ENCODE measurements at places on chromosomes 11 and 22.

GRCh38 chr11:119218141-119218878, 12.2 kb downstream of the CBL start:
- DNase-seq: peak; percentile 64

DNA sequence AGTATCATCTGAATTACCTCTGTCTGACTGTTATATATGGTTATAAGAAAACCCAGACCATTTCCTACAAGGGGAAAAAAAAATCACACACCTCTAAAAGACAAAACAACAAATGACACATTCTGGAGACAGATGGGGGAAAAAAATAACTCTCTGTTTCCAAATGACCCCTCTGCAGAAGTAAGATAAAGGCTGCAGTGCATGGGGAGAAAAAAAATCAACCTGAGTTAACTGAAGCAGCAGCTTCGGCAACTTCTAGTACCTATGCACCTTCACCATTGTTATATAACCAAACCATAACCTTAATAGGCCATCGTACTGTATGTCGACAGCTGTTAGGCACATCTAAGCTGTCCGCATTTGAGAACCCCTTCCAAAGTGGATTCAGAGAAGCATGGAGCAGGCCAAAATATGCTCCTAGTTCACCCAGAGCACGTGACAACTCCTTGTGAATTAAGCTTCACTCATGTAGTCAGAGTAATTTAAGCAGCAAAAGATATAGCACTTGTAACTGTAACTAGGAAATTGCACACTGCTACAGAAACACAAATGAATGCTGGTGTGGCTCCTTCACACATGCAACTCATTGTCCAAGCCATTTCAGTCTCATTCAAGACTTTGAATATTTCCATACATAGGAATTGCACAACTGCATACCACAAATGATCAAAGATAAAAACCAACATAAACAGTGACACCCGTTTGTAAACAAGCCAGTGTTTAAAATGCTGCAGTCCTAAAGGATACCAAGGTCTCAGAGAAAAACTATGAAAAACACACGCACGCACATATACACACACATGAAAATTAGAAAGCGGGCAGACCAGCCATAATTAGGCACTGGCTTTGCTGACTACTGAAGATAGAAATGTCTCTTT, 2.7 kb downstream of the SIK3 start:
- no peak for DNase-seq

GRCh38 chr11:61607426-61607825, 26.6 kb upstream of the SYT7 start:
- DNase-seq: no peak

DNA sequence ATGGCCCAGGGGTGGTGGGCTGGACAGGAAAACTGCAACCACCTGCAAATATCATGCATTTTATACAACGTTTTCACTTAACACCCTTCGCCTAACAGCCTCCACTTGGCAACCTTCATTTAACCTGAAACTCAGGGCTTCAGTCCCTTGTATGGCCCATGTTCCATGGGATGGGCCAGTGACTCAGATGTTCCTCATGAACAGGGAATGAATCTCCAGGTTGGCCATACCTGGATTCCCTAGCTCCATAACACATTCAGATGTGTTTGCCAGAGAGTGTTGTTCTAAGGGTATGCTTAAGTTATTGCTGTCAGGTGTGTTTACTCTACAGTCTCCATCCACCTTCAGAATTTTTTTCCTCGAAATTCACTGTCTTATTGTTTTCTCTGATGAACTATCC, 316.9 kb downstream of the JRKL start:
- no peak for DNase-seq

DNA sequence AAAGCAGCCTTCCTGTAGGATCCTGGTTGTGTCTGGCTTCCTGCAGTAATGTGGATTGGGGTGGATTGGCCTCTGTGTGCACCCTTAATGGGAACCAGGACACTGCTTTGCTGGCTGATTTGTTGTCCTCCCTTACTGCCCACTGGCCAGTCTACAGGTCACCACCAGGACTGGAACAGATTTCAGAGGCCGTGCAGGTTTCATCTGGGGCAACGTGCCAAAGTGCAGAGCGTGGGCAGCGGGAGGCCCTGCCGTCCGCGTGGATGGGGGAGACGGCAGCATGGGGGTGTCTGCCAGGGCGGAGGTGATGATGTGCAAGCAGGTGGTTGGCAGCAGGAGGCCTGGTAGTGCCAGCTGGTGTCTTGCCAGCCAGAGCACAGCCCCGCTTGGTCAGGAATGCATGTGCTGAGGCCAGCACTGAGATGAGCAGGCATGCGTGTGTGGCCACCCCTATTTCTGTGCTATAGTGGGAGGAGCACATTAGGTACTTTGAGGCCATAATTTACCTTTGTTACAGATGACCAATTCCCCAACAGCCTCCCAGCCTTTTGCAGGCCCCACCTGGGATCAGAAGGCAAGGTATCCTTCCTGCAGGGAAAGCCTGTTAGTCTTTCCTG, 24.3 kb downstream of the BCR start:
- peak; percentile 45 for DNase-seq

GRCh38 chr11:77027275-77027674, 6.9 kb upstream of the B3GNT6 start:
- no peak for DNase-seq

DNA sequence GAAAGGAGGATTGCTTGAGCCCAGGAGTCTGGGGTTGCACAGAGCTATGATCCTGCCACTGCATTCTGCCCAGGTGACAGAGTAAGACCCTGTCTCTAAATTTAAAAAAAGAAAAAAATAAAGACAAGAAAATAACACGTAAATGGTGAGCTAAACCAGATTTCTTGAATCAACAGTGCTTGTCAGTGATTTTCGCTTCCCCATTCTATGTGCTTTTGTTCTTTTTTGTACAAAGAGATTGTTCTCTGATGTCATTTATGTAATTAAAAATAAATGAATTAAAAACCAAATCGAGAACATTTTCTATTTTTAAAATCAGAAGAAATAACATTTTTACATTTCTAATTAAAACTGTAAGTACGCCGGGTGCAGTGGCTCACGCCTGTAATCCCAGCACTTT, 19.8 kb upstream of the SLC29A2 start:
- no peak for DNase-seq

DNA sequence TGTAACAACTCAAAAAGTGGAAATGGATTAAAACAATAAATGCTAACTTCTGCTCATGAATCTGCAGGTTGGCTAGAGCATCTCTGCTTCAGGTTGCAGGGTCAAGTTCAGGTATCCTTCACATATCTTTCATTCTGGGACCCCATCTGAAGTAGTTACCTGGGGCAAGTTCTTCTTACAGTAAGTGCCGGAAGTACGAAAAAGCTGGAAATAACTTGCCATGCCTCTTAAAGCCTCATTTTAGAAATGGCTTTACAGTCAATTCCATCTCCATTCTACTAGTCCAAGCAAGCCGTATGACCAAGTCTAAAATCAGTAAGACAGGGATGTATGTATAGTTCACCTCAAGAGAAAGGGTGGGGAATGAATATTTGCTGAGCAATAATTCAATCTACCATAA, 93.7 kb downstream of the FCHSD2 start:
- no peak for DNase-seq

GRCh38 chr11:63023841-63024648, 8.4 kb upstream of the SLC22A8 start:
- DNase-seq: peak; percentile 70

DNA sequence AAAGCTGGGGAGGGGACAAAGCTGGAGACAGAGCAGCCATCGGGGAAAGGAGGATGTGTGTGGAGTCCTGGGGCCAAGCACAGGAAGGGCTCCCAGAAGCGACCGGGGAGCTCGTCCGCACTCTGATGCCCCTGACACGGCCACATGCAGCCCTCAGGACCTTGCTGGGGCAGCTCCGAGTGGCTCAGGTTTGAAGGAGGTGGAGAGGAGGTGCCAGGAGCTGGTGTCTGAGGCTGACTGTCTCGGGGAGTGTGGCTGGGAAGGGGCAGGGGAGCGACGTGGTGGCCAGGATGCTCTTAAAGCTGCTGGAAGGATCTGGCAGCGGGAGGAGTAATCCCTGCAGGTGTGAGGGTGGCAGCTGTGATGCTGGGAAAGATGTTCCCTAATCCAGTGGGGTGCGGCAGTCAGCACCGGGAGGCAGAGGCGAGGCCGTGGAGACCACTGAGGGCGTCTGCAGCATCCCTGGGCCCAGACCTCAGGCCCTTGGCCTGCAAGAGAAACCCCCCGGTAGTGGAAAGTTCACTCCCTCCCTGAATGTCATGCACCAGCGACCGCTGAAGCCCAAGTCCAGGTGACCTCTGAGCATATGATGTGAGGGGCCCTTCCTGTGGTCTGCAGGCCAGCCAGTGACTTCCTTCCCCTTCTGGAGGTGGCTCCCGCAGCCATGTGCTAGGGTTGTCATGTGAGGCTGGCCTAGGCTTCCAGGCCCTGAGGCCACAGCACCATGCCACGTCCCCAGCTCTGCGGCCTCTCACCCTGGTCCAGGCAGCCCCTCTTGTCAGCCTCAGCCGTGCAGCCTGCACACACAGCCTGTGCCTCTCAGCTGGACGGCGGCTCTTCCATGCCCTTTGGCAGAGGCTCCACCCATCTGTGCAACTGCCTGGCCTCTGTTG, 17.2 kb upstream of the CTSD start:
- no peak for DNase-seq

DNA sequence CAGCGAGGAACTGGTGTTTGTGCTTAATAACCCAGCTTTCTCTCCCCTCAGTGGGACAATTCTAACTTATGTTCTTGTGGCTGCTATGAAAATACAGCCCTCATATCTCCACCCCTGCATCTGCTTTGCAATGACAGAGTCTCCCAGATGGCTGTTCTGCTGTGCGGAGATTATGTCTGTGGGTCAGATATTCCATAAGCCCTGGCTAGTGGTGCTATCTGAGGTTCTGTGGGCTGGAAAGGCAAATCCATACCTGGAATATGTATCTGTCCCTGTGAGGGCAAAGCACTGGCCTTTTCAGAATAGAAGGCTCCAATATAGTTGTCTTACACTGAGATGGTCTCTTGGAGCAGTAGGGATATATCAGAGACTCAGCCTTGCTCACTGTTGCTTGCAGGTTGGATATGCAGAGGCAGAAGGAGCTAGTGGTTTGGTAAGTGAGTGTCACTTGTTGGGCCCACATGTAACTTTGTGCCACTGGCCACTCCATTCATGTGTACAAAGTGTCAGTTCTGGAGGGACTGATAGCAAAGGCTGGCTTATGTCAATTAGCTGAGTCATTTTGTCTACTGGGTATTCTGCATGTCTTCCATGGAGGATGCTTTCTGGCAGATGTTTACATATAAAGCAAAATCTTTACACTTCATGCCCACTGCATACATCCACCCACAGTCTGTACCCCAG, 246.6 kb downstream of the FAM76B start:
- DNase-seq: no peak

DNA sequence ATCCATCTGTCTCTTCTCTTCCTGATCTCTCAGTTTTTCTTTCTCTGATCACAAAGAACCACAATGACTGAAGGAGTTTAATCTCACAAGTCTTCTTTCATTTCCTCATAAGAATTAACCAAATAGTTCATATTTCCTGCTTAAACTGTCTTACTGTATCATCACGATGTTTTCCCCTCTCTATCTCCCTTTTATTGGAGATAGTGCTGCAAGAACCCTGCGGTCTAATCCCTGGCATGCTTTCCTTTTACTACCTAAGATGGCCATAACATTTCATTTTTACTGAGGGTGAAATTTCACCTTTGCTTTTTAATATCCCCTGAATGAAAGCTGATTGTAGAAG, 28.9 kb downstream of the CARD18 start:
- no peak for DNase-seq
